ENCODE measurements at places on chromosomes 6 and 20.

DNA sequence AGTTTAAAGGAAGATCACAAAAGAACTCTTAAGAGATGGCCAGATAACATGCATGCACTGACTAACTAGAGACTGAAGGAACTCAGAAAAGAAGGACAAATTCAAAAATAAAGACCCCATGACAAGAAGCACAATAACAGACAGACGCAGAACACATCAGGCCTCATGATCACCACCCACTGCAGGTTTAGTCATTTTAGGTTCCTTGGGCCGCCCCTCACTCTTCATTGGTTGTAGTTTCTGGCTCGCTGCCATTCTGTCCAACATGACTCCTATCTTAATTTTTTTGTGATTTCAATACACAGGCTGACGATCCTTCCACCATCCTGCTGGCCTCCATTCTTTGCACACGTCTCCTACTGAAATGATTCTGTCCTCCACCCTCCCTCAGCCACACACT lies 21.6 kb downstream of the STX7 start:
- no peak for DNase-seq

DNA sequence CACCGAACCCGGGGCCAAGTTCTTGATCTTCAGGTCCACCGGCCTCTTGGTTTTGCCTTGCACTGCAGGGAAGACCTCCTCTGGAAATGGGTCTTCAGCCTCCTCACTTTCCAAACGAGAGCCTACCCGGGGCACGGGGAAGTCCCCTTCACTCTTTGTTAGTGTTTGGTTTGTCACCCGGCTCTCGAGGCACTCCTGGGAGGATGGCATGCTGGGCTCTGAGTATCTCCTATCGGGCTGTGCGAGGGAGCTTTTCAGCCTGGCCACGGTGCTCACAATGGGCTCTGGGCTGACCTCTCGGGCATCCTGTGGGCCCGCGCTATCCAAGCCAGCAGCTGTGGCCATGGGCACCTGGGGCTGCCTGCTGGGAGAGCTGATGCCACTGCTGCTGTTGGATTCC lies 8.1 kb downstream of the TAGAP start:
- DNase-seq, result no peak

GRCh38 chr6:47438481-47439347 lies 38.9 kb upstream of the CD2AP start:
- DNase-seq, result no peak

DNA sequence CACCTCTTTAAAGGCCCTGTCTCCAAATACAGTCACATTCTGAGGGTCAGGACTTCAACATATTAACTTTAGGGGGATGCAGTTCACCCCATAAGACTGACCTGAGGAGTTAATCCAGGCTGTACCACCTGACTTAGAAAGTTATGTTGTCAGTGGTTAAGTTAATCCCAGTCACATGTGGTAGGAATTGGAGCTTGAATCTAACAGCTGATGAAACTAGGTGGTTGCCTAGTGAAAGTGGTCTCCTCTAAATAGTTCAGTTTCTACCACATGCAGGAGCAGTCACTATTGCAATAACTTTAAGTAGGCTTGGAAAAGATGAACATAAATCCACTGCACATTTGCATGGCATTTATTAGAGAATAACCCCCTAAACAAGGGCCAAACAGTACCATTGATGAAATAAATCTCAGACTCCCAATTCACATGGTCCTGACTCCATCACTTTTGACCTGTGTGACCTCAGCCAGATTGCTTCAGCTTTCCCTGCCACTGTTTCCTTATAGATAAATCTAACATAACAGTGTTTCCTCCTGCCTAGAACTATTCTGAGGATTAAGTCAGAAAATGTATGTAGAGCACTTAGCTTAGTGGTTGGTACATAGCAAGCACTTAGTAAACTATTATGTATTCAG lies 20.1 kb downstream of the SAMD5 start:
- DNase-seq, result no peak

GRCh38 chr6:83707829-83708545 lies 914 bp downstream of the SNAP91 start:
- DNase-seq, result no peak

DNA sequence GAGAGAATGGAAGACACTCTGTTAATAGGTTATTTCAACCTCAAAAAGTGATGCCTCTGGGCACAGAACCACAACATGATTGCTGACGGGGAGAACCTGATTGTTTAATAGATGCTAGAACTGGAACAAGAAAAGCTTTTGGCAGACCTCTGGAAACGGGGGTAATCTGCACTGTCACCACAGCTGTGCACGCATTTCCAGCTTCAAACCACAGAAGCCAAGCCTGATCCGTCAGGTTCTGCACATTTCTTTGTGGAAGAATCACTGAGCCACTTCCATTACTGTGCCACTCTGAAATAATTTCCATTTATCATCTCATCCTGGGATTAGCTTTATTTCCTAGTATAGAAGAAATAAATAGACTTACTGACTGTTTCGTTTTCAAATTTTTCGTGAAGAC lies 309.3 kb downstream of the FARS2 start:
- no peak for DNase-seq

- no peak for DNase-seq
Observed at GRCh38 chr6:157668713-157669112, 154.3 kb upstream of the SNX9 start.

GRCh38 chr6:11198663-11199603 lies 33.5 kb downstream of the NEDD9 start:
- DNase-seq, result no peak

GRCh38 chr20:46709459-46710152 lies at the start of gene SLC2A10:
Gene SLC2A10, plus strand, starts transcription at chr20:46709649. Its CDS starts 88 bp downstream, at chr20:46709737.
- no peak for DNase-seq

- no peak for DNase-seq
Observed at GRCh38 chr6:21005816-21006570, 471.7 kb downstream of the CDKAL1 start.

DNA sequence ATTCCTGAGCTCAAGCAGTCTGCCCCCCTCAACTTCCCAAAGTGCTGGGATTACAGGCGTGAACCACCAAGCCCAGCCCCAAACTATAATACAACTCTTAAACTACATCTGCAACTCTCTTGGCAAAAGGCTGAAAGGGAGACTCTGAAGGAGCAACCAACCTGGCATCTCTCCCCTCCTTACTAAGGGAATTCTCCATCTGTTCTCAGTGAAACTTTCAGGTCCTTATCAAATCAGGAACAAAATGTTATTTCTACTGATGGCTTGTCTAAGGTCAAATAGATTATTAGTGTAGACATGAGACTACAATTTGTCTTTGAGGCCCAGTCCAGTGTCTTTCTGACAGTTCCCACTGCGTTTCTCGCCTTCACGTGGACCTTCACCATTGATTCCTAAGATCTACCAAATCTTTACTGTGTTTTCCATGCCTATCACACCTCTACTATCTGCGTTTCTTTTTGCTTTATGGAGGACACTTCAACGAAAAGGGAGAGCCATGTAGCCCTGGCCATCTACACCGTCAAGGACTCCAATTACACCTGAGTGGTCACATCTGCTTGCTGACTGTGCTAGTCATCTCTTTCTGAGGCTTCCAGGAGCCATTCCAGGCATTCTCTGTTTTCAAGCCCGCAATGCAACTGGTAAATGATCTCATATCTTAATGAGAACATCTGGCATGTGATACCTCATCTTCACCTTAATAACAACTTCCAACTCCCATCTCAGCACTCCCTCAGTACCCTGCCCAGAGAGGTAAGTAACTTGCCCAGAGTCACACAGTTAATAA lies 405.7 kb upstream of the CITED2 start:
- DNase-seq, result no peak

GRCh38 chr6:167993169-167993568 lies 4.3 kb upstream of the KIF25 start:
- DNase-seq, result no peak

DNA sequence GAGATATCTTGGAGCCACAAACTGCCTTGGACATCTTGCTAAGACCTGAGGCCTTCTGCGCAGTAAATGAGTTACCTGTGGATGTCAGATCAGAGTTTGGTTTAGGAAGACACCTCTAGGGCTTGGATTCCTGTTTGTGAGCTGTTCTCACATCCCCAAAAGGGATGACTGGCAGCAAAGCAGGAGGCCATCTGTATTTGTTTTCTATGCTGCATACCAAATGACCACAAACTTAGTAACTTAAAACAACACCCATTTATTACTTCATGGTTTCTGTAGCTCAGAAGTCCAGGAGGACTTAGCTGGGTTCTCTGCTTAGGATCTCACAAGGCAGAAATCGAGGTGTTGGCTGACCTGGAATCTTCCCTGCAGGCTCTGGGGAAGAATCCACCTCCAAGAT lies 116.7 kb downstream of the UNC5CL start:
- DNase-seq, result no peak

- DNase-seq, result peak; percentile 47
Observed at GRCh38 chr20:31560094-31560745, 44.9 kb upstream of the ID1 start.

GRCh38 chr6:90005048-90005827 lies 111.0 kb downstream of the GJA10 start:
- no peak for DNase-seq

DNA sequence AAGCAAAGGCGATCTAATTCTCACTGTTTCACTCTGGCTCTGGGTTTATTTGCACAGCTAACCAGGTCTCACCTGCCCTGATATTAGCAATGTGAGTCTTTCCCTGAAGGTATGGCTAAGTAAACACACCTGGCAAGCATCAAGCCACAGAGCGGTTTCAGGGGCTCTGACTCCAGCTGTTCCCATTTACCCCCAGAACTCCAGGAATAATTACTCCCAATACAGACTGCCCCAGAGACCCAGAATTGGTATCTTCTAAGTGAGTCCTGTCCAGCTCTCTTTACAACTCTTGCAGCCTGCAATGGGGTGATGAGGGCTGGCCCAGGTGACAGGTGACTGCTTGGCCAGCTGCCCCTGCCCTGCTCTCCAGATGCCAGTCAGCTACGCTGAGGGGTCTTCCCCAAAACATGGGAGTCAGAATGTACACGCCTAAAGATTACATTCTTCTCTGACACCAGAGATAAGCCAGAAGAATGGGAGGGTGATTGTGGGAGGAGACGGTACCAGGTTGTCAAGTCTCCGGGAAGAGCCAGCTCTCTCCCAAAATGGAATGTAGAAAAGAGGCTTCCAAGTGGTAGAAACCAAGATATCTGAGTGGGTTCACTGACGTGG lies 4.9 kb upstream of the LRRN4 start:
- DNase-seq, result no peak

DNA sequence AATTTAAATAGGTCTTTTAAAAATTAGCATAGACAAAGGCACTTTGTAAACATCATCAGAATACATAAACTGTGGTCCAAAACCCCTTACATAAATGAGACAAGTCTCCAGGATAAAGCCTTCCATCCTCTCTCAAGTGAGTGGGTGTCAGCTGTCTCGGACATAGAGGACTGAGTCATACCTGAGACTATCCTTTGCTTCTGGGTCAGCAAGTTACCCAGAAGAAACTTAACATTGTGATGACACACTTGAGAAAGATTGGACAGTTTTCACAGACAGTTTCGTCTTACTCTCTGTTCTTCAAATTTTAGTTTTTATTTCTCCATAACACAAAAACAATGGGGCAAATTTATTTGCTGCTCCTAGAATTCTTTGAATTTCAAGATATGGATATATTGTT lies 838.0 kb downstream of the DHX35 start:
- DNase-seq, result no peak

DNA sequence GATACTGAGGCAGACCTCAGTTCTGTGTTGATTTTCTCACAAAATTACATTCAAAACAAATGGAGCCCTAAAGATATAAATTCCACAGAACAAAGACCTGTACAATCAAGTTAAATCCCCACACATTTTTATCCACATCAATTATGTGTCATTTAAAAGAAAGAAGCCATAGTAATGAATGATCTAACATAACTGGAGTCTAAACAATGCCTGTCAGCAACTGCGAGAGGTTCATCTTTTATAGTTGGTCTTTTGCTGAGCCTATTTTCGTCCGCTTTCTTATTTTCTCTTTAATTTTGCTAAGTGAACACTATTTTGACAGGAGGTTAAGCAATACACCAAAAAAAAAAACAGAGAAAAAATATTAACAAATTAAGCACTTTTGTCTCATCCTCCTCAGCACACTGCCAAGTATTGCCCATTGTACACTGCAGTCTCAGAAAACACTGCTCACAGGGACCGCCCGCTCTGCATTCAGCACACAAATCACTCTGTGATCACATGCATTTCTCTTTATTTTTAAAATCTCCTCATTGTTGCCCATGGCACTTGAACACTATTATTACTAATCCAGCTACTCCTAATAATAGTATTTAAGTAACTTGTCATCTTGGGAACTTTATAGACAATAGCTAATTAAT lies 140.8 kb downstream of the BTBD9 start:
- no peak for DNase-seq

DNA sequence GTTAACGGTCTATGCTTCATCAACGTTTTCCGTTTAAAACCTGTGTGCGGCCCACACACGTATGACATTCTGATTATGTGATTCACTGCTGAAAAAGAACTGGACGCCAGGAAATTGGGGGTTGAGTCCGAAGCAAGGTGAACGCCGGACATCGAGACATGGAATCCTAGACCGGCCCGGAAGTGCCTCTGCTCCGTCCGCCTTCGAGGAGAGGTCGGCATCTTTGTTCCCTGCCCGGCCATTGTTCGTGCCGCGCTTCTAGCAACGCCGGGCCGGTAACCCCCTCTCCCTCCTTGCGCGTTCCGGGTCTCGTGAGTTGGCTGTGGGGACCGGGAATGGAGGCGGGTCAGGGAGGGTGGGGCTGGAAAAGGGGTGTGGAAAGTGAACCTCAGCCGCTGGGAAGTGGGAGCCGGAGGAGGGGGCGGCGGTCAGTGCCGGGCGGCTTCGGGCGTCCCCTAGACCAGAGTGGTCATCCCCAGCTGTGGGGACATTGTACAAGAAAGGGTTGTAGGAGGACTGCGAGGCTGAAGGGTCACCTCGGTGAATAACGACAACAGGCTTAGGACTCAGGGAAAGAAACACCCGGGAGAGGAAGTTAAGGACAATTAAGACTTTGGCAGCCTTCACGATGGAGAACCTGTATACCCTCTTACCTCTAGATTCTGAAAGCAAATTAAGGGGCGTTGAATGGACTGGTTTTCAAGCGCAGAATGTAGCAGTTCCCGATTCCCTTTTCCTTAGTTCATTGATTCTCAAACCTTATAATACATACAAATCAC lies at the start of gene ZSCAN9:
Gene ZSCAN9, plus strand, starts transcription at position 220 of the 779 bp plus-strand sequence. CDS start 1,810 bp downstream, outside the sequence.
- no peak for DNase-seq

DNA sequence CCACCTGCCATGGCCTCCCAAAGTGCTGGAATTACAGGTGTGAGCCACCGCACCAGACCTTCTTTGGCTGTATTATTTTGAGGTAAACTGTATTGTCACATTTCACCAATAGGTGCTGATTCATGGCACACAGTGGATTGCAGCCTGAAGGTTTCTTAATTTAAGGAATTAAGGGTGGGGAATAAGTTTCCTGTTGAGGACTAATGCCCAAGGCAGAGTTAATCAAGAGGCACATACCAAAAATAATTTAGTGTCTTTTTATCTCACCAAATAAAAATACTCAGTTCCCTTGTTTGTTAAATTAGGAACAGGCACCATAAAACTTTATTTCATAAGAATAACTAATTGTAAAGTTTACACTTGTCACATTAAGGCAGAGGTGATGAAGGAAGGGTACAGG lies 103.7 kb downstream of the SLX4IP start:
- no peak for DNase-seq
